ENCODE measurements at places on chromosomes 7 and 10. TPM values are rescaled to one million over a fixed set of nuclear protein-coding genes. Genes with fewer than 3 reads are reported as not detected.
A peak's percentile ranks its signal among the peaks of the same experiment; 100 is the strongest.

- peaks cover 97% of the 10 kb centered on the region for H3K4me1 ChIP-seq
- DNase-seq = peak; percentile 68
- H3K27me3 ChIP-seq = no peaks in the 10 kb centered on the region
- peak overlapping the region; percentile 73 for H3K27ac ChIP-seq
- no peaks in the 10 kb centered on the region for H3K36me3 ChIP-seq
These were observed 256.3 kb upstream of the KLF14 start for GRCh38 chr7:130990178-130990832.

- H3K27me3 ChIP-seq = peaks cover 12% of the 10 kb centered on the region
- no peak within 1 kb of the TSS for H3K27ac ChIP-seq
- H3K36me3 ChIP-seq = no peaks in the 10 kb centered on the region
- no peak for DNase-seq
These were observed at the start of gene PLCE1 for GRCh38 chr10:93993782-93994437. TSS of gene PLCE1 (plus strand) at chr10:93993931. CDS start at chr10:94031047, 37,116 bp downstream.

DNA sequence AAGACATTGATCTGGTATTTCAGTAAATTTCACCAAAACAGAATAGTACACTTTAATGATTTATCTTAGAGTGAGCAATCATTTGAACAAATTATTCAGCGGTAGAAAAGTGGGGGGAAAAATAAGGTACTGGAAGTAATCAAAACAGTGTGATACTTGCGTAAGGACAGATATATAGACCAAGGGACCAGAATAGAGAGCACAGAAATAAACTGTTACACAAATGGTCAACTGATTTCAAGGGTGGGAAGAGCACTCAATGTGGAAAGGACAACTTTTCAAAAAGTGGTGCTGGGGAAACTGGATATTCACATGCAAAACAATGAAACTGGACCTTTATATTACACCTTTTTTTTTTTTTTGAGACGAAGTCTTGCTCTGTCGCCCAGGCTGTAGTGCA, 119.9 kb downstream of the NRBF2 start:
- H3K4me3 ChIP-seq = no peak overlapping the region
- no peak overlapping the region for H3K27ac ChIP-seq
- peaks cover 62% of the 10 kb centered on the region for H3K4me1 ChIP-seq
- DNase-seq = no peak

- no peak for DNase-seq
- H3K27ac ChIP-seq = no peak overlapping the region
- H3K4me3 ChIP-seq = no peak overlapping the region
- no peaks in the 10 kb centered on the region for H3K27me3 ChIP-seq
- H3K4me1 ChIP-seq = peaks cover 12% of the 10 kb centered on the region
- H3K36me3 ChIP-seq = peaks cover 24% of the 10 kb centered on the region
These were observed 36.9 kb downstream of the TNPO3 start for GRCh38 chr7:129017933-129018538.

DNA sequence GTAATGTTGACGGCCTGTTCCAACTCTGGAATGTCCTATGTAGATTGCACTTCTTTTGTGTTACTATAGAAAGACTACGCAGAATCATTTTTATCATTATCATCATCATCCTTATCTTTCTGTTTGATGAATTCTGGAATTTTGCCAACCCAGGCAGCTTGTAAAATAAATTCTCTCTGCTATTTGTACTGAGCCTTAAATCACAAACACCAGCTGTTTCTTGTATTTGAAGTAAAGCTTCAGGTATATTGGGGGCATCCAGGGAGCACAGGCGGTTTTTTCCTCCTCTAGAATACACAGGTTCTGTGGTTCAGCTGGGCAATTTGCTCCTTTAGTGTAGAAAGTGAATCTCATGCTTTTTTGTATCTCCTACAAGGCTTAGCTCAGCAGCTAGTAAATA, 14.9 kb upstream of the CPA5 start:
- peaks cover 4% of the 10 kb centered on the region for H3K27me3 ChIP-seq
- no peak overlapping the region for H3K4me3 ChIP-seq
- no peaks in the 10 kb centered on the region for H3K36me3 ChIP-seq
- no peak overlapping the region for H3K27ac ChIP-seq

- DNase-seq = peak; percentile 35
- no peaks in the 10 kb centered on the region for H3K27me3 ChIP-seq
- H3K36me3 ChIP-seq = peaks cover 16% of the 10 kb centered on the region
- no peak overlapping the region for H3K27ac ChIP-seq
- no peak overlapping the region for H3K4me3 ChIP-seq
These were observed 44.6 kb downstream of the TAX1BP1 start for GRCh38 chr7:27784399-27785053.

Gene GSTO1
- total RNA-seq = 54.7 TPM

- no peak overlapping the region for H3K4me3 ChIP-seq
- H3K27me3 ChIP-seq = no peaks in the 10 kb centered on the region
- H3K27ac ChIP-seq = no peak overlapping the region
- H3K36me3 ChIP-seq = no peaks in the 10 kb centered on the region
These were observed 1078.4 kb downstream of the KCNMA1 start for GRCh38 chr10:76558996-76559891.

Gene BAG3
- total RNA-seq = 21.6 TPM

Gene ZCCHC24
- total RNA-seq = 1.7 TPM

GRCh38 chr7:86137343-86137742, 506.4 kb upstream of the GRM3 start:
- no peak overlapping the region for H3K4me3 ChIP-seq
- H3K27me3 ChIP-seq = no peaks in the 10 kb centered on the region
- H3K4me1 ChIP-seq = no peaks in the 10 kb centered on the region
- no peak for DNase-seq
- no peaks in the 10 kb centered on the region for H3K36me3 ChIP-seq
- H3K27ac ChIP-seq = no peak overlapping the region

Gene FBXL13
- 0.49 TPM for total RNA-seq

DNA sequence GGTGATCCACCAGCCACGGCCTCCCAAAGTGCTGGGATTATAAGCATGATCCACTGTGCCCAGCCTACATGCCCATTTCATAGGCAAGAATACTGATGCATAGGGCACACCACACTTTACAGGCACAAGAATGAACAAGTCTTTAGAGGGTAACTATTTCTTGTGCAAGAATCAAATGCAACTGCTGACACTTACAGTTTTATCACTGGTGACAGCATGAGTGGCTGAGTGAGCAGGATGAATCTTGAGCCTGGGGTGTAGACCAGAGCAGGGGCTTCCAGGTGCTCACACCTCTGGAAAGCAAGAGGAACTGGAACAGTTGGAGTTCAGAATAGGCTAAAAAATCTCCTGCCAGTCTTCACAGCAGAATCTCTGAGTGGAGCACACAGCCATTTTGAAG, 287.5 kb downstream of the KCNMA1 start:
- no peaks in the 10 kb centered on the region for H3K4me1 ChIP-seq
- no peaks in the 10 kb centered on the region for H3K27me3 ChIP-seq
- H3K36me3 ChIP-seq = no peaks in the 10 kb centered on the region

Gene HMX2
- not detected for total RNA-seq

DNA sequence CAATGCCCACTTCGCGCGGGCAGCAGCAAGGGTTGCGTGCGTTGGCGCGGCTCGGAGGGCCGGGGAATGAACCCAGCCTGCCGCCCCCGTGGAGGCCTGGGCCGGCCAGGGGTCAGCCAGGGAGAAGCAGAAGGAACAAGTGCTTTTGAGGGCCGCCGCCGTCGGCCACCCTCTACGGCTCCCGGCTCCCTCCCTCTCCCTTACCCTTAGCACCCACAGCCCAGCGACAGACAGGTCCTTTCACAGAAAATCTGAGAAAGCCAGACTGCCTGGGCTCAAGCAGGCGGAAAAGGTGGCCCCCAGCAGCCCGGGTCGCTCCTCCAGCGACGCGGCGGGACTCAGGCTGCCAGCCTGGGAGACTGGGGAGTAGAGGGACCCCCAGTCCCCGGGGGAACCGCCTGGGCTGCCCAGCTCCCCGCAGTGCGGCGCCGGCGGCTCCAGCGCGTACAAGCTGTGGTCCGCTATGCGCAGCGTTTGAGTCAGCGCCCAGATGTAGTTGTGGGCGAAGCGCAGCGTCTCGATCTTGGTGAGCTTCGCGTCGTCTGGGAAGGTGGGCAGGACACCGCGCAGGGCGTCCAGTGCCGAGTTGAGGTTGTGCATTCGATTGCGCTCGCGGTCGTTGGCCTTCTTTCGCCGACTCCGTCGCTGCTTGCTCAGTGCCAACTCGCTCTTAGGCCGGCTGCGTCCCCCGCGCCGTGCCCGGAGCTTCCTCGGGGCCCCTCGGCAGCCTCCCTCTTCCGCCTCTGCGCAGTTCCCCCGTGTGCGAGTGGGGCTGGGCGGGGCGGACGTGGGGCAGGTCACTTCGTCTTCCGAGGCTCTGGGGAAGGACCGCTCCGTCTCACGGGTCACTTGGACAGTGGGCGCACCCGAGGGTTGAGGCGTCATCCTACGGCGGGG, 815 bp downstream of the NEUROG3 start:
- peaks cover 58% of the 10 kb centered on the region for H3K27me3 ChIP-seq
- no peaks in the 10 kb centered on the region for H3K36me3 ChIP-seq
- H3K27ac ChIP-seq = no peak overlapping the region
- H3K4me3 ChIP-seq = peak overlapping the region; percentile 32
- no peak for DNase-seq
- peaks cover 33% of the 10 kb centered on the region for H3K4me1 ChIP-seq

DNA sequence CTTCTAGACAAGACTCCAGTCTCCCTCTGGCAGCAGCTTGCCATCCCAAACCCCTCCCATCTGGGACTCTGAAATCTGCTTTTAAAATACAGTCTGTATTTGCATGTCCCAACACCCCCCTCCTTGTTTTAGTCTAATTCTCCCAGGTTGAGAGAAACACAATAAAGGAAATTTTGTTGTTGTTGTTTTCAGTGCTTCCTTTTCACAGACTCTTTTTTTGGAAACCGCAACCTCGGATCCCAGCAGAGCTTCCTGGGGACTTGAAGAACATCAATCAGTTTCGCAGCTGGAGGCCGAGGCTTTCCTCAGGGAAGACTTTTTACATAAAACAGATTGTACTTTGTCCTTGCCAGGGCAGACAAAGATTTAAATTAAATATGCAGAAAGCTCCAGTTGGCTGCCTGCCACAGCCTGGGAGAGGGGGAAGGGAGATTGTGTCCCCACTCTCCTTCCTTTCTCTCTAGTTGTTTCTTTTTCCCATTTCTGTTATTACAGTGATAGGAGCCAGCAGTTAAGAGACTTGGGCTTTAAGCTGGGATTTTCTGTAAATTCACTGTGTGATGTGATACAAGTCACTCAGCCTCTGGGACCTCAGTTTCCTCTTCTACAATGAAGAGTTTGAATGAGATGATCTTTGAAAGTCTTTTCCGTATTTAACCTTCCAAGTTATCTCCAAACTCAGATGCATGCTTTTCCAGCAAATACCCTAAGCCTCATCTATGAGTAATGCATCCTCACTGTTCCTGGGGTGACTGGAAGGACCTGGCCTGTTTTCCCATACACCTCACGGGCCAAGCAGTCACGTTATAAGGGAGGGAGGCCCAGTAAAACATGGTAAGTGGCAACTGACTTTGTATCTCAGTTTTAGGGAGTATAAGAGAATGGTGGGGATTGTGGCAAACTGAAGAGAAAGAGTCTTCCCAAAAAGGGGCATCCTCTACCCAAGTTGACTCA, 192.3 kb downstream of the REEP3 start:
- no peak for DNase-seq
- H3K36me3 ChIP-seq = no peaks in the 10 kb centered on the region
- no peaks in the 10 kb centered on the region for H3K27me3 ChIP-seq
- H3K4me1 ChIP-seq = no peaks in the 10 kb centered on the region

Gene PLAC9
- not detected for total RNA-seq

DNA sequence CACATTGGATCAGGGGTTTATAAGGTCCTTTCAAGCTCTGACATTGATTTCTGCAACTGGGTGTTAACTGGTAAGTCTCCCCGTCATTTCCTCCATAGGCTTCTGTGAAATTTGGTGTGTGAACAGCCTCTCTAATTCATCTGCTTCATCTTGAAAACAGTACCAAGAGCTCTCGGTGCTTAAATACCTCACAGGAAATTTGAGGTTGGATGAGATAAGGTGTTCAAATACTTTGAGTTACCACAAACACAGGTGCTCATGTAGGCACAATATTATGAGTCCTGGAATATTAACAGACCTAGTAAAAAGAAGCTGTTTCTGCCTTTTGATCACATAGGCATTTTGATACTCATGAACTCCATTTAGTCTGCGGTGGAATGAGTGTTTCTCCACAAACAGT, 85.2 kb downstream of the RTKN2 start:
- DNase-seq = peak; percentile 83
- H3K36me3 ChIP-seq = no peaks in the 10 kb centered on the region
- no peak overlapping the region for H3K4me3 ChIP-seq
- H3K27ac ChIP-seq = peak overlapping the region; percentile 42
- H3K27me3 ChIP-seq = no peaks in the 10 kb centered on the region

DNA sequence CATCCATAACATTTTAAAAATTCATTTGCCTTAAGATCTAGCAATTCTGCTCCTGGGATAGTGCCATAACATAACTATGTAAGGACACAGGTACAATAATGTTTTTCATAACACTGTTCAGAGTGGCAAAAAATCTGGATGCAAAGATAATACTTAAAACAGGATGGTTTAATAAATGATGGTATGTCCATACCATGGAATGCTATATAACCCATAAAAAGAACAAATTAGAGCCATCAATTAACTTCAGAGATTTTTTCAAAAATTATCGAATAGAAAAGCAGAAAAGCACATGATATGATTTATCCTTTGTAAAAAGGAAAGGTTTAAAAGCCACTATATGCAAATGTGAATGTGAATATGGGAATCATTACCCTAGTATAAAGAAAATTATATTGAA, 193.4 kb upstream of the LRRN3 start:
- no peaks in the 10 kb centered on the region for H3K36me3 ChIP-seq
- DNase-seq = no peak
- no peak overlapping the region for H3K4me3 ChIP-seq
- no peak overlapping the region for H3K27ac ChIP-seq
- H3K4me1 ChIP-seq = no peaks in the 10 kb centered on the region

Gene CAMK2B
- total RNA-seq = not detected

DNA sequence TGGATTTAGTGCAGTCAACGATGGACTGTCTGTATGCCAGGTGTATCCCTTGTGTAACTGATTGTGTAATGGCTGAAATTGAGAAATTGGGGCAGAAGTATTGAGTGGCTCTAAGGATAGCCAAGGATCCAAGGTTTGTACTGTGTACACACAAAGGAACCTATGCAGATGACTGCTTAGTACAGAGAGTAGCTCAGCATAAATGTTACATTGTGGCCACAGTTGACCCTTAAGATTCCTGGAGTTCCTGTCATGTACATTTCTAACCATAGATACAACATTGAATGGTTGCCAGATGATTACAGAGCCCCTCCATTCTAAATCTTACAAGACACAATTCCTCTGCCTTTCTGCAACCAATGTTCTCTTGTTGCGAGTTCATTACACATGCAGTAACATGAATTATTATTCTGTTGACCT, 25.3 kb downstream of the CCDC126 start:
- H3K27ac ChIP-seq = no peak overlapping the region
- no peaks in the 10 kb centered on the region for H3K36me3 ChIP-seq
- H3K27me3 ChIP-seq = no peaks in the 10 kb centered on the region
- H3K4me1 ChIP-seq = no peaks in the 10 kb centered on the region
- H3K4me3 ChIP-seq = no peak overlapping the region
